ENCODE measurements at places on chromosomes 6 and 20.
A peak's percentile ranks its signal among the peaks of the same experiment; 100 is the strongest.

DNA sequence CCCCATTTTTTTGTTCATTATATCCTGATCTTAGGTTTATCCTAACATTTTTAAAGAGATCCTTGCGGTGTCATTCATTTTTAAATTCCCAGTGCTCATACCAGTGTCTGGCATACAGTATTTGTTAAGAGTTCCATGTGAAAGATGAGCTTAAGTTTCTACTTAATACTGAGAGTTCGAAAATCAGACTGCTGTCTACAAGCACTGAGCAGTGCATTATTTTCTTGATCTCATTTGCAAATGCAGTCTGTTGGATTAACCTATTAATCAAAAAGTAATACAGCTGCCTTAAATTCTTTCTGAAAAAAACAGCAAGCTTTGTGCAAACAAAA lies 663 bp downstream of the COQ3 start:
- DNase-seq: no peak

- no peak for DNase-seq
These were observed 26.5 kb downstream of the NKAIN2 start for GRCh38 chr6:123830120-123830519.

- DNase-seq: no peak
These were observed 88.4 kb downstream of the LAMP5 start for GRCh38 chr20:9602847-9603183.

- DNase-seq: no peak
These were observed 5.7 kb downstream of the HBS1L start for GRCh38 chr6:135048915-135049314.

DNA sequence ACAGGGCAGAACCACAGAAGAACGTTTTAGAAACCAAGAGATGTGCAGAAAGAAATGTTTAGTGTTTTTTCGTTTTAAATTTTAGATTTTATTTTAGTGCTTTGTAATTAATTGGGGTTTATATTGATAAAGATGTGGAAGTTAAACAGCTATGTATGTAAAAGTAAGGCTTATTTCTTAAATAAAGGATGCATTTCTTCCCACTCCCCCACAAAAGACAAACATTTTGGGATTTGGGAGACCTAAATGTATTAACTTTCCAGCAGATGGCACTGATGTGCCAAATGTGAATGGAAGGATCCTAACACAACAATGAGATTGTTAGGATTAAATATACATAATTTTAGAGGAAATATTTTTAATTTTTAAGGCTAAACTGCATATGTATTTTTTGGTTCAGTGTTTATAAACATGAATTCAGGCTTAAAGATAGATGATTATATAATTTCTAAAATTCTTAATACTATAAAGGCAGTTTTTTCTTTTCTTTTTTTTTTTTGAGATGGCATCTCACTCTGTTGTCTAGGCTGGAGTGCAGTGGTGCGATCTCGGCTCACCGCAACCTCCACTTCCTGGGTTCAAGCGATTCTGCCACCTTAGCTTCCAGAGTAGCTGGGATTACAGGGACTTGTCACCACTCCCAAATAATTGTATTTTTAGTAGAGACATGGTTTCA lies 12.0 kb downstream of the PFDN4 start:
- DNase-seq: no peak

GRCh38 chr6:158002951-158003853 lies 21.5 kb downstream of the SYNJ2 start:
- no peak for DNase-seq

DNA sequence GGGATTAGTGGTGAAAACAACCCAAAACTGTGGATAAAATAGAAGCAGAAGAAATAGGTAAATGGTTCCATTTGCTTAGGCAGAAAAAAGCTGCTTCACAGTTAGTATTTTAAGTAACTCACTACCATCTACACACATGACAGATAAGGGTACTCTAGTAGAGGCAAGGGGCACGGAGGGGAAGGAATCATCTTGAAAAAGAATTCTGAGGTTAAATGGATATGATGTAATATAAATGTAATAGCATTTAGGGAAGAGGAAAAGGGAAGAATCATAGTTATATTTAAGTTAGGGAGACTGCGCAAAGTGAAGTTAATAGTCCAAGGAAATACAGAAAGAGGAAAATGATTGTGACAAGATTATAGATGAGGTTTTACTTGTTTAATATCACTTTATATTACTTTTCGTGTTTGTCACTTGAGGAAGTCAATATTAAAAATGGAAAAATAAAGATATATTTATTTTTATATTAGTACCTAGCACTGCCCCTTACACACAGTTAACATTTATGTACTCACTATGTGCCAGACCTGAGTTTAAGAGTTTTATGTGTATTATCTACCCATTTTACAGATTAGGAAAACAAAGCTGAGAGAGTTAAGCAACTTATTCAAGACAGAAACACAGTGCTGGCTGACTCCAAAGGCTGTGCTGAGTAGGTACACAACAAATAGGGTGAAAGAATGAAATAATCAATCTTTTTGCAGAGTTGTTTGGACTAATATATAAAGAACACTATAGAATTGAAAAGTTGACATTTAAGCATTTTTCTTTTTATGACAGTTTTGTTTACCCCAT lies 128.1 kb downstream of the REV3L start:
- DNase-seq: no peak

GRCh38 chr6:31888276-31889258 lies 8.9 kb downstream of the EHMT2 start:
- DNase-seq: no peak

GRCh38 chr20:3472105-3472504 lies 1.3 kb downstream of the ATRN start:
- no peak for DNase-seq

GRCh38 chr6:28974505-28974904 lies 30.6 kb downstream of the ZNF311 start:
- DNase-seq: no peak

DNA sequence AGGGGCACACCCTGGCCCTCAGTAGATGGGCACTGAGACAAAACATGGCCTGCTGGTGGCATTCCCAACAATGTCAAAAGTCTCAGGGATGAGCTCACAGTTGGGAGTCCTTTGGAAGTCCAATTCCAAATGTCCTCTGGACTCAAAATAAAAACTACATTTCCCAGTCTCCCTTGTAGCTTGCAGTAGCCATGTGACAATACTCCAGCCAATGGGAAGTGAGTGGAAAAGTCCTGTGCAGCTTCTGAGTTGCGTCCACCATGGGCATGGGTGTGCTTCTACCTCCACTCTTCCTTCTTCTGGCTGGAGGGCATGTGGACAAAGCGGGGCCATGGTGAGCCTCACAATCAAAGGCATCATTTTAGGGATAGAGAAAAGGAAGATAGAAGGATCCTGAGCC lies 5.8 kb upstream of the ADAM33 start:
- no peak for DNase-seq

DNA sequence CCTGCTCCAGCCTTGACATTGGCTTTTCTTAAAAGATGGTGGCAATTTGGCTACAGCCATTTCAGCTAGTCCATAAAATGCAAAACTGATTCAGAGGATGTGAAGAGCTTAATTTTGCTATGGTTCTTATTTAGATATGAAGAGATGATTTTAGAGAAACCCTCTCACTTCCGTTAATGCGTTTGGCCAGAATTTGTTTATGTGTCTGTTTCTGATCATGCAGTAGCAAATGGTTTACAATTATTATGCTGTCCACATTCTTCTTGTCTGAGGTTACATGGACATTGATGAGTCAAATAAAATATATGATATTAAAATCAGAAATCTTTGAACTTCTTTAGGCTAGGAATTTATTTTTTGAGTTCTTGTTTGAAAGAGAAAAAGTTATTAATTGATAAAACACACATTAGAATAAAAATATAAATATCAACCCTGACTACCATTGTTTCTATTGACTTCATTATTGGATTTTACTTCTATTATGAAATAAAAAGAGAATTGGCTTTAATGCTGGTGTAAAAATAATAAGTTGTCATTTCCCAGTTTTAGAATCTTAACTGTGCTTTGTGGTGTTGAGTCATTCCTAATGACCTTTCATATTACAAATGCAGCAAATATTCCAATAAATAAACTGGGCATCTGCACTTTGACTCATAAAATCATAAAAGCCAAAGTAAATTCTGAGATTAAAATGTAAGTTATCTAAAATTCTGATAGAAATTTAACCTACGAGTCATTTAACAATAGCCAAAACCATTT lies 1286.0 kb upstream of the GJE1 start:
- no peak for DNase-seq

DNA sequence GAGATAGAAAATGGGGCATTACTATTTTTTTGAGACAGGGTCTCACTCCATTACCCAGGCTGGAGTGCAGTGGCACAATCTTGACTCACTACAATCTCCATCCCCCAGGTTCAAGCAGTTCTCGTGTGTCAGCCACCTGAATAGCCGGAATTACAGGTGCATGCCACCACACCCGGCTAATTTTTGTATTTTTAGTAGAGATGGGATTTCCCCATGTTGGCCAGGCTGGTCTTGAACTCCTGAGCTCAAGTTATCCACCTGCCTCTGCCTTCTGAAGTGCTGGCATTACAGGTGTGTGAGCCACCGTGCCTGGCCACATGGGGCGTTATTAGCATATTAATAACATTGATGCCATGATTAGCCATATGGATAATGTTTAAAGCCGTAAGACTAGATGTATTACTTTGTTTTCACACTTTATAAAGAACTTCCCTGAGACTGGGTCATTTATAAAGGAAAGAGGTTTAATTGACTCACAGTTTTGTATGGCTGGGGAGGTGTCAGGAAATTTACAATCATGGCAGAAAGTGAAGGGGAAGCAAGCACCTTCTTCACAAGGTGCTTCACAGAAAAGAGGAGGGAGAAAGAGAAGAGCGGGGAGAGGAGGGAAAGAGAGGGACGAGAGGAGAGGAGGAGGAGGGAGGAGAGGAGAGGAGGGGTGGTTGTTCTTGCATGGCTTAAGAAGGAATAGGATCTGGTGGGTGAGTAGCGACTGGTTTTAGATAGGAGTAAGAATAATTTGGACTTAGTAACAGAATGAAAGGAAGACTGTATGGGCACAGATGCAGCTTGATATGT lies 51.9 kb downstream of the MYO6 start:
- DNase-seq: no peak

DNA sequence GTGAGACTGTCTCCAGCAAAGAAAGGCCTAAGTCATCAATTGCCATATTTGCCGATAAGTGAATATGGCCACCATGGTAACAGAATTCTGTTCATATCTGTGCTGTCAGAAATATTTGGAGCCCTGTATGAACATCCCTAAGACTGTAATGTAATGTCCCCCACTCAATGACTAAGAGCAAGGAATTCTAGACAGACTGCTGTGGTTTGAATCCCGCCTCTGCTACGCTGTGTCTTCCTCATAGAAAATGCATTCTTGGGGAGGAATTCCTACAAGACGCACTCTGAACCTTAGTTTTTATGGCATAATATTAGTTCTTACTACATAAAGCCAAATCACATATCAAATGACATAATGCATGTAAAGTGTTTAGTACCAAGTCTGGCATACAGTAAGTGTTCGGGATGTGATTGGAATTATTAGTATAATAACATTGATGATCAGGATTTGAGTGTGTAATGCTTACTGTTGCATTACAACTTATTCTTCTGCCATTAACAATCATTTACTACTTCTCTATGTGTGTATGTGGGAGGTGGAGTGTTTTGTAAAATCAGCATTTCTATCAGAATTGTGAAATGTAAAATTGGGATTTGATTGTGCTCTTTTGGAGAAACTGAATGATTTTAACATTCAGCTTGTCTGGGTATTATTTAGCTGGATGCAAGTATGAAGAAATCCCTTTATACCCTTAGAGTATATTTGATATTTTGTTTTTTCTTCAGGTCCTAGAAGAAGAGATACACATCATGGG lies 103.0 kb downstream of the OLIG3 start:
- no peak for DNase-seq

GRCh38 chr6:116066789-116067188 lies 6.1 kb upstream of the FRK start:
- DNase-seq: no peak

DNA sequence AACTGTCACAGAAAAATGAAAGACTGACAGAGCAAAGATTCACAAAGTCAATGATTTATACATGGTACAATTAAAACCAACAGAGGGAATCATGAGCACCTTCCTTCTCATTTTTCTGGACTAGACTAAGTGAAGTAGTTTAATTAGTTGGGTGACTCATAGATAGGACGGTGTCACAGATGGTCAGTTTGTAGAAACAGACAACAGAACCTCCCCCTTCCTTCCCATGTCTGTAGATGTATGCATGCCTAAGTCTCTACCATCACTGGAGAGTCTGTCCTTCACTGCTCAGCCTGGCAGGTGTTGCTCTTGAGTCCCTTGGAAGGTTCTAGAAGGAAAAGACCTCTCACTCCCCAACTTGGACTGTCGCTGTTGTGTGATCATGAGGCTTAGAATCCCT lies 75.4 kb upstream of the EEF1E1 start:
- no peak for DNase-seq

DNA sequence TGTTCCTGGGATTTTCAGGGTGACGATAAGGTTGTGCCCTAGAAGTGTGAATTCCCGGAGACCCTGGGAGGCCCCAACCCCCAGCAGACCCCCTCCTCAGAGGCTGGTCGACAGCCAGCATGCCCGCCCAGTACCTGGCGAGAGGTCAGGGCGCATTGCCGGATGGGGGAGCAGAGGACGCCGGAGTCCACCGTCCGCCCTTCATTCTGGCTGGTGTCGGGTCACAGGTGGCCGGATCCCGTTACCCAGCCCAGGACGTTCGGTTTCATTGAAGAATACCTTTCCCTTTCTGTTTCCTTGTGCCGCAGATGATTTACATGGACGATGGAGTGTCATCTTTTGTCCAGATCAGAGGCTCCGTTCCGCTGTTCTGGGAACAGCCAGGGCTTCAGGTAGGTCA lies 61.3 kb downstream of the SYNJ2 start:
- DNase-seq: no peak

DNA sequence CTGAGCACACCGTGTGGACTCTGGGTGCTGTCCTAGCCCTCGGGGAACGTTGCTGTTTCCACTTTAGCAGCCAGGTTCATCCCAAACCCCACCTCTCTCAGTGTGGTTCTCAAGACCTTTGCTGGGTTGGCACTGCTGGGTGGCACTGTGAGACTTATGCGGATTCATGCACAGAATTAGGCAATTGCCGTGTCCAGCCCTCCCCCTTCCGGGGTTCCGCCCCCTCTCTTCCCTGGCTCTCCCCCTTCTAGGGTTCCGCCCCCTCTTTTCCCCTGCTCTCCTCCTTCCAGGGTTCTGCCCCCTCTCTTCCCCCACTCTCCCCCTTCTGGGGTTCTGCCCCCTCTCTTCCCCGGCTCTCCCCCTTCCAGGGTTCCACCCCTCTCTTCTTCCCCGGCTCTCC lies 39.8 kb upstream of the SLCO4A1 start:
- peak; percentile 18 for DNase-seq

DNA sequence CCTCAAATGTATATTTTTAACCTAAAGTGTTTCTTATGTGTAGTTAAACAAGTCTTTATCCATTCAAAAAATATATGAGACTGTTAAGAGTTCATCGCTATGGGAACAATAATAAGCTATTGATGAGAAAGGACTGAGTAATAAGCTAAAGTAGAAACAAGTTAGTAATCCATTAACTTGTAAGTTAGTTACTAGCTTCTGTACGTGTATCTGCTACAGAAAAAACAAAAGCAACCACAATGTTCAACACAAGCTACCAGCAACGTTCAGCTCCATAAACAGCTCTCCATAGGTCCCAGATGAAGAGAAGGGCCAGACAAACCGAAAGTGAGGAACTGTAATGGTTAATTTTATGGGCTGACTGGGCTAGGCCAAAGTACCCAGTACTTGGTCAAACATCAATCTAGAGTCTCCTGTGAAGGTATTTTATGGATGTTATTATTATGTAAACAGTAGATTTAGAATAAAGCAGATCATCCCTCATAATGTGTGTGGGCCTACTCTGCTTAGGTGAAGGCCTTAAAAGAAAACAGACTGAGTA lies 33.8 kb upstream of the FAM135A start:
- DNase-seq: no peak

GRCh38 chr6:104940893-104941728 lies 15.8 kb upstream of the LIN28B start:
- no peak for DNase-seq

GRCh38 chr20:22686097-22686496 lies 101.7 kb upstream of the FOXA2 start:
- no peak for DNase-seq
